ENCODE measurements at places on chromosomes 2 and 18.

GRCh38 chr2:53631313-53632125, 136.1 kb upstream of the CHAC2 start:
- DNase-seq: no peak

- no peak for DNase-seq
These were observed 31.3 kb downstream of the DTNA start for GRCh38 chr18:34741401-34741800.

DNA sequence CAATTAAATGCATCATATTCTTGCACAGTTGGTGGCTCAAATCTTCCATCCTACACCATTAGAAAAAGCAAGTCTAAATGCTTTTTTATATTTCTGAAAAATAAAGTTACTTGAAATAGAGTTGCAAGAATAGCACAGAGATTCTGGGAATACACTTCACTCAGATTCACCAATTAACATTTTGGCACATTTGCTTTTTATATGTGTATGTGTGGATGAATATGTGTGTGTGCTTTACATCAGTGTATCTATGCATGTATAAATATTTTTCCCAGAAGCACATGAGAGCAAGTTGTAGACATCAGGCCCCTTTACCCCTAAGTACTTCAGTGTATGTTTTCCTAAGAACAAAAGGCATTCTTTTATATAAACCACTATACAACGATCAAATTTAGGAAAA, 27.6 kb upstream of the MSH2 start:
- DNase-seq: no peak

GRCh38 chr2:103161456-103162289, 399.8 kb downstream of the TMEM182 start:
- no peak for DNase-seq

DNA sequence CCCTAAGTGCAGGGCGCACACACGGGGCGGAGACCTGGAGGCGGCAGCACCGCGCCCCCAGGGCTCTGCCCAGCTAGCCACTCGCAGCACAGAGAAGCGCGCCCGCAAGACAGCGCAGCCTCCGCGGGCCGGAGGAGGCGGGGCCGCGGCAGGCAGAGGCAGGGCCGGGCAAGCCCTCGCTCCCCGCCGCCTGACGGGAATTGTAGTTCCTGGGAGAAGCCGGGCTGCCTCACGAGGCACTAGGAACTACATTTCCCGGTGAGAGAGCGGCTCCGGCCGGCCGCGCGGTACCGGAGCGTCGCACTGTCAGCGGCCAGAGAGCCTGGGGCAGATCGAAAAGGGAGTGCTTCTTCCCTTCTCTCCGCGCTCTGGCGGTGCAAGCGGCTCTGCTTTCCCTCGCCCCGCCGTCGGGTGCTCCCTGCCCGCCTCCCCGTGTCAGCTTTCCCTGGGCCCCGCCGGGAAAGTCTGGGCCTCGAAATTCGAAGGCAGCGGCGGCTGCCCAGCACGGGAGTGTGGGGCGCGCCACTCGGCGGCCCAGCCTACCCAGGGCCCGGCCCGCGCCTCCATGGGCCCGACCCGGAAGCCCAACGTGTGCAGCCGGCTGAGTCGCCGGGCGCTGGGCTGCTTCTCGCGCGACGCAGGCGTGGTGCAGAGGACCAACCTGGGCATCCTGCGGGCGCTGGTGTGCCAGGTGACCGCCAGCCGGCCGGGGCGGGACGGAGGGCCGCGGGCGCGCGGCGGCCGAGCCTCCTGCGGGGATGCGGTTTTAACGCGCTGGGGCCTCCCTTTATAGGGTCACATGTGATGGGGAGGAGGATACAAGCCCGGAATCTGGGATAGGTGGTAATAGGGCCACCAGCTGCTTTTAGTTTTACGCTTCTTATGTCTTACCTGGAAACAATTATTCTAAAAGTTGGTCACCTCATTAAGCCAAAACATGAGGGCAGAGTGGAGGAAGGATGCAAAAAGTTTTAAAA, at the start of gene DCAF17:
DCAF17 (plus strand) TSS at position 214 of the 977 bp plus-strand sequence; CDS start at position 566, 352 bp downstream.
- DNase-seq: peak; percentile 97

- no peak for DNase-seq
These were observed 99.0 kb downstream of the RBBP8 start for GRCh38 chr18:23032030-23032582.

GRCh38 chr2:15220603-15221002, 340.5 kb downstream of the NBAS start:
- DNase-seq: no peak
